ENCODE measurements at places on chromosomes 16 and 17. TPM values are rescaled to one million over a fixed set of nuclear protein-coding genes. Genes with fewer than 3 reads are reported as not detected.

Gene C16orf92
- not detected for total RNA-seq

Gene SPATA22
- not detected for total RNA-seq

Gene CBLN1
- not detected for total RNA-seq

Gene TEX14
- 0.06 TPM for total RNA-seq

Gene PLD6
- total RNA-seq = 7.6 TPM

Gene SEZ6L2
- 20.5 TPM for total RNA-seq

Gene CCL8
- not detected for total RNA-seq

Gene MEOX1
- not detected for total RNA-seq

Gene TBC1D3K
- not detected for total RNA-seq

Gene TMEM92
- 28.6 TPM for total RNA-seq

Gene DNASE1L2
- total RNA-seq = 1.2 TPM

Gene CLEC18A
- total RNA-seq = 0.07 TPM

Gene CACNA1G
- 3.8 TPM for total RNA-seq

Gene GNG13
- total RNA-seq = not detected

Gene GPR179
- 0.05 TPM for total RNA-seq

Gene KRTAP17-1
- not detected for total RNA-seq

Gene MPP2
- total RNA-seq = 1.7 TPM

Gene CALB2
- total RNA-seq = 7.8 TPM

Gene KRT36
- not detected for total RNA-seq

Gene ETV4
- total RNA-seq = 54.0 TPM

Gene CEP295NL
- total RNA-seq = 0.31 TPM

Gene MVP
- total RNA-seq = 104 TPM

Gene TMEM114
- total RNA-seq = not detected

Gene MAP2K4
- 34.5 TPM for total RNA-seq

Gene GUCY2D
- total RNA-seq = not detected

Gene USP43
- 3.8 TPM for total RNA-seq

Gene GSG1L
- not detected for total RNA-seq

Gene TP53TG3
- 0.45 TPM for total RNA-seq

Gene CIBAR2
- total RNA-seq = not detected

Gene SLC52A1
- total RNA-seq = 0.41 TPM

Gene RNF222
- not detected for total RNA-seq

Gene MT1F
- 10.9 TPM for total RNA-seq

Gene GP1BA
- not detected for total RNA-seq

Gene TEDC2
- 23.5 TPM for total RNA-seq

Gene TPPP3
- total RNA-seq = 14.0 TPM

Gene OTOP3
- total RNA-seq = not detected

Gene PRSS33
- total RNA-seq = not detected

Gene MFAP4
- not detected for total RNA-seq

Gene PRMT7
- 27.5 TPM for total RNA-seq

Gene ABCC11
- total RNA-seq = 0.20 TPM

Gene MRPL58
- total RNA-seq = 82.0 TPM

Gene ZPBP2
- total RNA-seq = not detected
